ENCODE measurements at places on chromosomes 4 and X.

GRCh38 chr4:113958766-113959538 is 20.5 kb downstream of the ARSJ start:
- no peak for DNase-seq

GRCh38 chrX:24846550-24847150 is 152.9 kb downstream of the POLA1 start:
- no peak for DNase-seq

DNA sequence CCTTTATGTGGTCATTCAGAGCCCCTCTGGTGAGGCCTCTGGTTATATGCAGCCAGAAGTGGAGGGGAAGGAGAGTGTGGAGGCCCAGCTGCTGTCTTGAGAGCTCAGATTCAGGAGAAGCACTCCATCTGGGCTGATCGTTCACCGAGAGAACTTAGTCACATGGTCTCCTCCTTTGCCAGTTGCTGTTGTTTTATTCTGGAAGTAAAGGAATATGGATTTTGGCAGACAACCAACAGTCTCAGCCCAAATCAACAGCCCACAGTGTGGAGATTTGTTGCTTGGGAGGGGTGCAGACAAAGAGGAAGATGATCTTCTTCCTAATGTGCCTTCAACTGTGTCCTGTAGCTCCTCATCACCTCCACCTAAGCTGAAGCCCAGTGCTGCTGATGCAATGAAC is 355.4 kb downstream of the ANK2 start:
- no peak for DNase-seq

GRCh38 chr4:56728512-56728911 is 47.4 kb upstream of the HOPX start:
- DNase-seq, result peak; percentile 3

- DNase-seq, result no peak
Observed at GRCh38 chrX:78945186-78945912, at the start of gene P2RY10. Gene P2RY10 (plus strand): TSS chrX:78945391. CDS start chrX:78960521, 15,130 bp downstream.

DNA sequence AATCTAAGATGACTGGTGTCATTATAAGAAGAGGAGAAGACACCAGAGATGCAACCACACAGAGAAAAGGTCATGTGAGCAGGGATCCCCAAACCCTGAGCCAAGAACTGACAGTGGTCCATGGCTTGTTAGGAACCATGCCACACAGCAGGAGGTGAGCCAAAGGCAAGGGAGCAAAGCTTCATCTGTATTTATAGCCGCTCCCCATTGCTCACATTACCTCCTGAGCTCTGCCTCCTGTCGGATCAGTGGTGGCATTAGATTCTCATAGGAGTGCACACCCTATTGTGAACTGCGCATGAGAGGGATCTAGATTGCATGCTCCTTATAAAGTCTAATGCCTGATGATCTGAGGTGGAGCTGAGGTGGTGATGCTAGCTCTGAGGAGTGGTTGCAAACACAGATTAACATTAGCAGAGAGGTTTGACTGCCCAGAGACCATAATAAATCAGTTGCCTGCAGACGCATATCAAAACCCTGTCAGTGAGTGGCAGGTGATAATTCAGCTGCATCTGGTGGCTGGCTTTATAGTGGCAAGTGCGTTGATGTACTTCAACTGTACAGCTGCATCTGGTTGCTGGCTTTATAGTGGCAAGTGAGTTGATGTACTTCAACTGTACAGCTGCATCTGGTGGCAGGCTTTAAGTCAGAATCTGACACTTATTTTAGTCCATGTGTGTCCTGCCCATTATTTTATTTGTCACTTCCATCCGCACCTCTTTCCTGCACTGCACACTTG is 19.8 kb upstream of the CXCL2 start:
- no peak for DNase-seq

All from iPS-NIHi11 (cell line).